ENCODE measurements at places on chromosomes 3 and 15. TPM values are rescaled to one million over a fixed set of nuclear protein-coding genes. Genes with fewer than 3 reads are reported as not detected.

The SENP8 gene
- total RNA-seq, result 1.8 TPM

The SHC4 gene
- total RNA-seq, result 8.7 TPM

The ACVR2B gene
- total RNA-seq, result 8.2 TPM

The LRTM1 gene
- not detected for total RNA-seq
